ENCODE measurements at places on chromosomes 1 and 21. TPM values are rescaled to one million over a fixed set of nuclear protein-coding genes. Genes with fewer than 3 reads are reported as not detected.

TRAF3IP3 gene
- total RNA-seq, result not detected

TEX38 gene
- not detected for total RNA-seq

JAK1 gene
- 51.0 TPM for total RNA-seq

CHIT1 gene
- total RNA-seq, result not detected

KRTAP19-1 gene
- not detected for total RNA-seq

MYBPH gene
- not detected for total RNA-seq

KRTAP21-2 gene
- total RNA-seq, result not detected

FCRL2 gene
- total RNA-seq, result not detected

CELA3A gene
- not detected for total RNA-seq

ANKRD34A gene
- total RNA-seq, result 0.52 TPM

SYPL2 gene
- 1.1 TPM for total RNA-seq
